Activated T-helper 1 cell treated with anti-CD3 and anti-CD28 coated beads, Interleukin-2, amount 50 U/mL, for 16 hours (primary cell): ENCODE measurements at places on chromosomes 16 and 17.

GRCh38 chr16:23060458-23061320, 88.6 kb downstream of the USP31 start:
- DNase-seq: peak; percentile 9

DNA sequence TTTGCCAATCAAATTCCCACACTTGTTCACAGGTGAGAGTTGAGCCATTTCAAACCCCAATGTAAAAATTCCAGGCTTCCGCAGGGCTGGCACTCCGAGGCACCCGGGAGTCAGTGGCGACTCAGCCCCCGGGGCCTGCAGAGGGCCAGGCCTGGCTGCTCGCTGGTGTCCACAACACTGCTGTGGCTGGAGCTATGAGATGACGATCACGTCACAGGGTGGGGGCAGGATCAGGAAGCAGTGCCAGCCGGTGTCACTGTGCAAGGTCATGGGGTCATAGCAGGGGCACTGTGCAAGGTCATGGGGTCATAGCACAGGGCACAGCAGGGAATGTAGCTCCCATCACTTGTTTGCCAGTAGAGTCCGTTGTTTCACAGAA, 7.8 kb downstream of the VPS4A start:
- no peak for DNase-seq

DNA sequence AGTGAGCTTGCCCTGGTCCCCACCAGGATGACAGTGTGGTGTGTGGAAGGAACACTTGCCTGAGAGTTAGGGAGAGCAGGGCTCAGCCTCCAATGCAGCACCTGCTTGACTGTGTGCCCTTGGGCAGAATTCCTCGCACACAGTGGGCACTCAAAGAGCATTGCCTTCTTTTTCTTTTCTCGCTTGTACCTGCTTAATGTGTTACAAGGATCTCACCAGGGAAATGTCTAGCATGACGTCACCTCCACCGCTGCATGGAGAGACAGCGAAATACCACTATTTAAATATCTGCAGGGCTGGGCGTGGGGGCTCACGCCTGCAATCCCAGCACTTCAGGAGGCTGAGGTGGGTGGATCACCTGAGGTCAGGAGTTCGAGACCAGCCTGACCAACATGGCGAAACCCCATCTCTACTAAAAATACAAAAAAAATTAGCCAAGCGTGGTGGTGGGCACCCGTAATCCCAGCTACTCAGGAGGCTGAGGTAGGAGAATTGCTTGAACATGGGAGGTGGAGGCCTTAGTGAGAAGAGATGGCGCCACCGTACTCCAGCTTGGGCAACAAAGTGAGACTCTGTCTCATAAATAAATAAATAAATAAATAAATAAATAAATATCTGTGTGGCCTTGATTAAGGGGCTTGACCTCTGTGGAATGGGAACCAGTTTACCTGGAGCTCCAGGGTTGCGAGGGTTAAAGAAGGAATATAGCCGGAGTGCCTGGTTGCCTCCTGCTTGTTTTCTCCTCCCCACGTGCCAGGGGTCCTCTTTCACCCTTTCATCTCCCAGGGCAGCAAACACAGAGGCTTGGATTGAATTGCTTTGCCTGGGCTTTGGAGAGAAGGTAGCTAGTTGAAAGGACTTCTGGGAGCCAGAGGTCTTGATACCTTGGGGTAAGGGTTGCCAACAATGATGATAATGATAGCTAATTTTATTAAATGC, 16.3 kb downstream of the SNX29 start:
- no peak for DNase-seq

DNA sequence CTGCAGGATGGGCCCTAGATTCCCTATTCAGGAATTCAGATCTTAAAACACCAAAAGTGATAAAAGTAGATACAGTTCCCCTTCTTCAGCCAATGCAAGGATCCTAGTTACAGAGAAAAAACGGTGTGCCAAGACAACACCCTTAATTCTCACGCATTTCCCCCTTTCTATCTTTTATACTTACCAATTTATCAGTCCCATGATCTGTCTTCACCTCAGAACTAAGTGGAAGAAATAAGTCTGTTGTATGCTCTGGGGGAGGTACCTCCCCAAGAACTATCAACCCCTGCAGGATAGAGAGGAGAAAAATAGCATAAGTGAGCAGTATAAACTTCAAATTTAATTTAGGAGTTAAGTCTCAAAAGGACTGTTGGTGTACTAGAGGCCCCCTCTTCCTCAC, 83.2 kb downstream of the STH start:
- DNase-seq: no peak
